Stimulated activated CD4-positive, alpha-beta T cell treated with anti-CD3 and anti-CD28 coated beads, TNF-alpha, amount 100 ng/mL, for 24 hours (primary cell): ENCODE measurements at places on chromosomes 3 and 15.

GRCh38 chr3:108862865-108863798 lies 40.5 kb downstream of the TRAT1 start:
- DNase-seq: peak; percentile 19

- no peak for DNase-seq
Observed at GRCh38 chr15:31082771-31083369, 18.7 kb downstream of the TRPM1 start.

GRCh38 chr3:41482134-41482533 lies 282.8 kb downstream of the CTNNB1 start:
- no peak for DNase-seq

DNA sequence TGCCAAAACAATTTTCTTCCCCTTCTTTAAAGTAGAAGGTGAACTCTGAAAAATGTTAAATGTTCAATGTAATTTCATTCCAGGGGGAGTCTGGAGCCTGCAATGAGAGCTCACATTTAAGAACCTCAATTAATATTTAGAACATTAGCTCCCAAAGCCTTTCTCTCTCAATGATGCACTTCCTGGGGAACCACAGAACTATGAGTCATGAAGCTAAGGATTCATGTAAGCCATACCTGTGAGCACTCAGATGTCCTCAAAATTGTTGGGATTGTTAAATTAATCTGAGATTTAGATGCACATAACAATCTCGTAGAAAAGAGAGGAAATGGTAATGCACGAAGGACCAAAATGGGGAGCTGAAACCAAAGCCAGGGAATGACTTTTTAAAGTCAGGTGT lies 244.2 kb upstream of the LRIG1 start:
- no peak for DNase-seq
